ENCODE measurements at places on chromosomes 6 and 20.

- DNase-seq, result no peak
Measured at GRCh38 chr6:120569714-120570113, 764.6 kb downstream of the TBC1D32 start.

DNA sequence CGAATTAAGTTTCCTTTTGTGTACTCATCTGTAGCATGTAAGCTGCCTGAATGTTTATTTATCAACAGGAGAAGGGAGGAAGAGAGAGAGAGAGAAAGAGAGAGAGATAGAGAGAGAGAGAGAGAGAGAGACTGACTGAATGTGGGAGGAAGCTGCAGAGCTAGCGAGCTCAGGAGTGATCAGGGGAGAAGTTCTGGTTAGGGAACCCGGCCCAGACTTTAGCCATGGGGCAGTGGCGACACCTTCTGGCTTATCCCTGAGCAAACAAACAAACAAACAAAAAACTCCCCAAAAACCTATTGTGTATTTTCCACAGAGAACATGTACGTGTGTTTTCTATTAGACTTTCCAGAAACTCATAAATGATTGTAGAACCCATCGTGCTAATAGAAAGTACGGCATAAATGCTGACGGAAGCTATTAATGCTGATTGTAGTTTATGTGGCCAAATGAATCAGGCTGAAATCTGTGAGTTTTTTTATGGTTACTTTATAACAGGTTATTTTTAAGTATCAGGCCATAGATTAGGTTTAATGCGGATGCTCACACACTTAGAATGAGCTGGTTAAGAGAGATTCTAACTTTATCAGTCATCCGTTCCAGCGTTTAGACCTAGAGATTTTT is 92.8 kb downstream of the CLIC5 start:
- no peak for DNase-seq

- no peak for DNase-seq
Measured at GRCh38 chr20:52179331-52180179, 12.0 kb downstream of the ZFP64 start.

DNA sequence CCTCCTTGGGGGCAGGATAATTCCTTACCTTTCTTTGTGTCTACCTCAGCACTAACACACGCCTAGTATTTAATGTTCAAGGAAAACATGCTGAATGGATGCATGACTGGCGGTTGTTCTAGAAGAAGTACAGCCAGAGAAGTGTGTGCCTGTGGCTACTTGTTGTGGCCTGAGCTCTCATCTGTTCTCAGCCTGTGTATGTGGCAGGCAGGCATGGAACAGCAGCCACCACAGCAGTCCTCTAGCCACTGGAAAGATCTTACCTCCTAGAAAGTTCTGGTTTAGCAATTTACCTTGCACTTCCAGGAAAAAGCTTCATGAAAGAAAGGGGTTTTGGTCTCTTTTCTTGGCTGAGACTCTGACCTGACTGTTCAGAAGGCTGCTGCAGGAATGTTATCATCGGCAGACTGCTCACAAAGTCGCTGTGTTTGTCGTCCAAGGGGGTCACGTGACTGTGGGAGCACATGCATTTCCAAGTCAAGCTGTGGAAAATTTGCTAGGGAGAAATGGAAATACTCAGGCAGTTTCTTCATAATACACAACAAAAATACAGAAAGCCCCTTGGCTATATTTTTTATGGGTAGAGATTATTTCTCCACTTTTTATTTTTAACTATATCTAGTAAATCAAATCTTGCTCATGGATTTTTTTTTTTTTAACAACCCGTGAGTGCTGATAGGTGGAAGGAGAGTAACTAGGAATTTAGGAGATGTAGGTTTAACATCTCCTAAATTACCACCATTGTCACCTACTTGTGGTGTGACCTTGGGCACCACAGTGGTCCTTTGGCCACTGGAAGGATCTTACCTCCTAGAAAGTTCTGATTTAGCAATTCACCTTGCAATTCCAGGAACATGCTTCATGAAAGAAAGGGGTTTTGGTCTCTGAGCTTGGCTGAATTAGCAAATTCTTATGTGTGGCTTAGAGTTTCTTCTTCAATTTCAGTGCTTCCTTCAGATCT is 110.8 kb upstream of the GPR6 start:
- no peak for DNase-seq

- no peak for DNase-seq
Measured at GRCh38 chr6:30757261-30757904, 13.0 kb upstream of the IER3 start.

GRCh38 chr6:99745651-99746050 is 139.0 kb downstream of the PRDM13 start:
- no peak for DNase-seq

- no peak for DNase-seq
Measured at GRCh38 chr6:102766963-102767362, 1373.5 kb downstream of the GRIK2 start.

DNA sequence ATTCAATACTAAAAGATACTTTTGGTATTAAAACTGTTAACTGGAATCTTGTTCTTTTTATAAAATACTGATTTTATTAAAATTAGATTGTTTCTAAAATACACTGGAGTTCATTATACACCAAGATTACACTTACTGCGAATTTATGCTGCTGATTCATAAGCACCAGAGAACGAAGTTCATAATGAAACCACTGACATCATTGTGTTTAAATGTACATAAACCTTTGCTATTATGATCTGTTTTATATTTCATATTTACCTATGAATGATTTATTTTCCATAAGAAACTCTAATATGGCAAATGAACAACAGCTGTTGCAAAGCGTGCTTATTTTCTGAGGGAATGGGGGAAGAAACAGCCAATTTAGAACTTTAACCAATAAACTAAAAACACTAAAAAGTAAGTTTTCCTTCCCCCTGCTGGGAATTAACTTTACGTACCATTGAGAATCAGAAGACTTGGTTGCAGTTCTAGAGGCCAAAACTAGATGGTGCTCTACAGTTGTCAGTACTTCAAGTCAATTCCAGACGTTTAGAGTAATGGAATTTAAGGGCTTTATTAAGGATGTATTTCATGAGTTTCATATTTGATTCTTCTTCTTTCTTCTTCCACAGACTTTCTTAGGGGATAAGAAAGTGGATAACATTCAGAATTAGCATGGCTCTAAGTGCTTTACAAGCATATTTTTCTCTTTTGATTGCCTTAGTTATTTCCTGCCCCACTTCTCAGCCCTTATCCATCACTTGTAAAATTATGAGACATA is 30.8 kb upstream of the COL19A1 start:
- no peak for DNase-seq

- DNase-seq, result no peak
Measured at GRCh38 chr6:4743062-4743461, 33.1 kb upstream of the CDYL start.

DNA sequence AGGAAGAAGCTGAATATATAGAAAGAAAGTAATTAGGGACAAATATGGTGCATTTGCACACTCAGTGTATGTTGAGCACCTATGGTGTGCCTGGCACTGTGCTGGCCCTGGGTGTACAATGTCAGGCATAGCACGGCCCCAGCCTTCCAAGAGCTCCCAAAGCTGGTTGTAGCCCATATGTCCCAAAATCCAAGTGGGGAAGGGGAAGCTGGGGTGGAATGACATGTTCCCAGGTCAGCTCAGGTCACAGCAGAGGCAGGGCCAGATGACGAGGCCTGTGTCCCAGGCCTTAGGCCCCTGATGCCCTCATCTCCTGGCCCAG is 170.0 kb downstream of the VEGFA start:
- DNase-seq, result no peak

GRCh38 chr6:108442770-108443520 is 117.8 kb upstream of the FOXO3 start:
- no peak for DNase-seq

DNA sequence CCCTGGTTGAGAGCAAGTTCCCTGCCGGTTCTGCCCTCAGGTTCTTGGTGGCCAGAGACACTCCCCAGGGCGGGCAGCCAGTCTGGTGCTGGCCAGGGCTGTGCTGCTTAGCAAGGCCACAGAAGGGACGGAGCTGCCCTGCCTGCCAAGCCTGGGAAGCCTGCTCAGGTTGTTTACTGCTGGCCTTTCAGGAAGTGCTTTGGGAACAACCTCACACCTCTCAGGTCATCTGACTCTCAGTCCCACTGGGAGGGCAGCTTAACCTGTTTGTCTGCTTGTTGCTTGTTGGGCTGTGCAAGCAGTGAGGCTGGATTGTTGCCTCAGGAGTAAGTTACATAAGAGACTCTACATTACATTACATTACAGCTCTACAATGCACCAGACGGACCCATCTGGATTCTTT is 75.8 kb upstream of the AFDN start:
- DNase-seq, result no peak

DNA sequence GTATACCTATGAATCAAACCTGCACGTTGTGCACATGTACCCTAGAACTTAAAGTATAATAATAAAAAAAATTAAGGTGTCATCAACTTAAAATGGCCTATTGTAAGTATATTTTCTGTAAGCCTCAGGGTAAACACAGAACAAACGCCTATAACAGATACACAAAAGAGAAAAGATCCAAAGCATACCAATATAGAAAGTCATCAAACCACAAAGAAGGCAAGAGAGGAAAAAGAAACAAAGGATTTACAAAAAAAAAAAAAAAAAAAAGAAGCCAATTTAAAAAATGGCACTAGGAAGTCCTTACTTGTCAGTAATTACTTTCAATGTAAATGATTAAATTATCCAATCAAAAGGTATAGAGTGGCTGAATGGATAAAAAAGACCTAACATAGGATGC is 24.6 kb upstream of the ASF1A start:
- DNase-seq, result no peak

DNA sequence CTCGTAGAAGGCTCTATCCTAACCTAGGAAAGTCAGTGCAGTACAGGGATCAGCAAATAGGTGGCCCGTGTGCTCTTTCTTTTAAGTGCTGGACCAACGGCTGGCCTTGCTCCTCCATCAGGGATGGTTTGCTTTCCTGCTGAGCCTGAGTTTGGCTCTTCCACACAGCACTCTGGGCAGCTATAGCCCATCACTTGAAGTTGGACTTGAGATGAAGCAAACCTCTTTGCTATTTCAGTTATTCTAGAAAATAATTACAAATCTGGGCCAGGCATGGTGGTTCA is 66.9 kb upstream of the KCNK16 start:
- DNase-seq, result no peak

DNA sequence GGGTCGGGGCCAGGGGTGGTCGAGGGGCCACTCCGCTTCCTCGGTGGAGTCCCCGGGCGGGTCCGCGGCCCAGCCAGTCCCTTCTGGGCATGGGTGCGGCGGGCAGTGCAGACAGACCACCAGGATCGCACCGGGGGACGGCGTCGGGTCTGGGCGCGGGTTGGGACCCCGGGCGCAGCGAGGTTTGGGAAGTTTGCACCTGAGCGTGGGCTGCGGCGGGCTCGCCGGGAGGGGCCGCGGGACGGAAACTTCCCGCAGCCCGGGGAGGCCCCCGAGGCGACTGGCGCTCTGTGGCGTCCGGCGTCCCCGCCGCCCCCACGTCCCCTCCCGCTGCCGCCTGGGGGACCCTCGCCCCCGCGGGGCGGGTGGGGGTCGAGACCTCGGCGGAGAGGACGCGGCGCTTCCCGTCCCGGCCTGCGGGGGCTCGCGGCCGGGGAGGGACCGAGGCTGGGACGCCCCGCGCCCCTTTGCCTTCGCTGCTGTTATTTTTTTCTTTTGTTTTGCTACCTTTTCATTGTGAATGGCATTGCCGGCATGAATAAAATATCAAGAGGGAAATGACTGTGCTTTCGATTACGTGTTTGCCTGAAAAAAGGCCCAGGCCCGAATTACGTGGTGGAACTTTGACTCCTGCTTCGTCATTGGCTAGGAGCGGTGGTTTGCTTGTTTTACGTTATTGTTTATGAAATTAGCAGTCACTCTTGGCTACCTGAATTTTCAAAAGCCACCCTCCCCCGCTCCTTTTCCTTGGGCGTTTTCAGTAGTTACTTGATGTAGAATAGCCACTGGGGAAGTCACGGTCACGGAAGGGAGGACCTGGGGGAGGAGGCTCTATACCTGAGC is 703 bp downstream of the SNX9 start:
- peak; percentile 29 for DNase-seq

- no peak for DNase-seq
Measured at GRCh38 chr6:35044145-35044745, 96.9 kb downstream of the TCP11 start.

DNA sequence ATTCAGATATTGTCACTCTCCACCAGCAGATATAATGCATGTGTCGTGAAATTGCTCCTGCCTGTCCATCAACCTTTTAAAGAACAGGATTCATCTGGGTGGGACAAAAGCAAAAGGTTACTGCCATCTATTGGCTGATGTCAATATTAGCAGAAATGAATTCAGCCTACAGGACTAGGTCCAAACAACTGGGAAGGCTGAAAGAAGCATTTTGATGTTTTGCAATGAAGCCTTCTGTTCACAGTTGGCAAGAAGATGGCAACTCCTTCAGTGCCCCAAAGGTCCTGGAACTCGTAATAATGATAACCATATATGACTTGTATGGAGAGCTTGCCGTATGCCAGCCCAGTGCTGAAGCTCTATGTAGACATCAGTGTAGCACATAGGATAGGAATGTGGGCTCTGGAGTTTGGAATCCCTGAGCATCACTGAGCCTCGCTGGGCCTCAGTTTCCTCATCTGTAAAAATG is 7.5 kb downstream of the BCAS1 start:
- no peak for DNase-seq

- no peak for DNase-seq
Measured at GRCh38 chr20:62786157-62786556, 10.1 kb upstream of the MRGBP start.

DNA sequence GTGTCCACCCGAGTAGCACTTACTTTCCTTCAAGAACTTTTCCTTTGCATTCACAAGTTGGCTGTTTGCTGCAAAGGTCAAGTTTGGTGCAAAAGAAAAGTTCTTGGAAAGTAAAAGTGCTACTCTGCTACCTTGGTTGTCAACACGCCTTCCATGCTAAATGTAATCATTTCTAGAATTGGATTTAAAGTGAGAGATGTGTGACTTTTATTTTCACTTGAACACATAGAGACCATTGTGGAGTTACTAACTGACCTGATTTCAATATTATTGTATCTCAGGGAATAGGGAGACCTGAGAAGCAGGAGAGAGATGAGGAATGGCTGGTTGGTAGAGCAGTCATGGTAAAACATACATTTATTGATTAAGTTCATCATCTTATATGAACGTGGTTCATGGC is 49.7 kb upstream of the IFNGR1 start:
- DNase-seq, result no peak

- no peak for DNase-seq
Measured at GRCh38 chr6:91683240-91683639, 1096.4 kb upstream of the MAP3K7 start.

DNA sequence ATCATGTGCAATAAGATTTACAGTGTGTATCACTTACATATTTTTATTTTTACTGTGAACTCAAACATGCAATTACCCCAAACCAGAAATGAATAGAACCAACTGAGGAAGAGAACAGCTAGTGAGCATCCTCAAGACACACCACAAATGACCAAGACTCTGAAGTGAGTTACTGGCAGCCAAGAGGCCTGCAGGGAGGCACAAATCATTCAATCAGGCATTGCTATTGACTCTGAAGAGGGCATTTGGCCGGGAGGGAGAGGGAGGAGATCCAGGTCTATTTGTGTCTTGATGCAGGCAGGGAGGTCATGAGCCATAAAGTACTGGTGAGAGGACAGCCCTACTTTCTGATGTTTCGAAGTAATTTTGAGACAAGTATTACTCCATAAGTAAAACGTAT is 257.7 kb downstream of the BCKDHB start:
- no peak for DNase-seq

Measured in activated CD4-positive, CD25-positive, alpha-beta regulatory T cell (primary cell).